ENCODE measurements at places on chromosomes 3 and 15. TPM values are rescaled to one million over a fixed set of nuclear protein-coding genes. Genes with fewer than 3 reads are reported as not detected.

DNA sequence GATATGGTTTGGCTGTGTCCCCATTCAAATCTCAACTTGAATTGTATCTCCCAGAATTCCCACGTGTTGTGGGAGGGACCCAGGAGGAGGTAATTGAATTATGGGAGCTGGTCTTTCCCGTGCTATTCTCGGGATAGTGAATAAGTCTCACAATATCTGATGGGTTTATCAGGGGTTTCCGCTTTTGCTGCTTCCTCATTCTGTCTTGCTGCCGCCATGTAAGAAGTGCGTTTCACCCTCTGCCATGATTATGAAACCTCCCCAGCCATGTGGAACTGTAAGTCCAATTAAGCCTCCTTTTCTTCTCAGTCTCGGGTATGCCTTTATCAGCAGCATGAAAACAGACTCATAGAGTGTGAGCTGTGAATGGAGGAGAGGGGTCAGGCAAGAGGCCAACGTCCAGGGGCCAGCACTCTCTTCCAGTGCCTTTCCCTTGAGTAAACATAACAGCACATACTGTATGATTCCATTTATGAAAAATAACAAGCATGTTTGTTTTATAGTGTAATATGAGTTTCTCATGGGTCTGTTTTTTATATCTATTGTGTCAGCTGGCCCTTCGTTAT lies 16.3 kb upstream of the LCTL start:
- no peak for DNase-seq

DNA sequence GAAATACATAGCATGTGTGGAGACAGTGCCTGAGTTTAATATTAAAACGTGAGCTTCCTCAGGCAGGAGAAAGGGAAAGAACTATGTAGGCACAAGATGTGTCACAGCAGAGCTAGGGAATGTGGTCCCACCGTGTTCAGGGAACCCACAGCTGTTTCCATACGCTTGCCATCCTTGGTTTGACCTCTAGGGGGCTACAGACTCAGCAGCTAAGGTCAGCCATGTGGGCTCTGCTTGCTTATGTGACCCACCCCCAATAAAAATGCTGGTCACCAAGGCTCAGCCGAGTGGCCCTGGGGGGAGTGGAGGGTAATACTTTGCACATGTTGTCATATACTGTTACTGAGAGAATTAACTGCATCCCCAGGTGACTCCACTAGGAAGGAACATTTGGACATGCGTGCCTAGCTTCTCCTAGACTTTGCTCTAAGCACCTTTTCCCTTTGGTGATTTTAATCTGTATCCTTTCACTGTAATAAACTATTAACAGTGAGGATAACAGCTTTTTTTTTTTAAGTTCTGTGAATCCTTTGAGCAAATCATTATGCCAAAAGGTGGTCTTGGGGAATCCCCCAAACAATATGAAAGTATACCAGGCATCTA lies 3.3 kb downstream of the TUBGCP5 start:
- DNase-seq = peak; percentile 87

- DNase-seq = peak; percentile 24
Measured at GRCh38 chr15:62253294-62253693, 88.2 kb upstream of the C2CD4B start.

DNA sequence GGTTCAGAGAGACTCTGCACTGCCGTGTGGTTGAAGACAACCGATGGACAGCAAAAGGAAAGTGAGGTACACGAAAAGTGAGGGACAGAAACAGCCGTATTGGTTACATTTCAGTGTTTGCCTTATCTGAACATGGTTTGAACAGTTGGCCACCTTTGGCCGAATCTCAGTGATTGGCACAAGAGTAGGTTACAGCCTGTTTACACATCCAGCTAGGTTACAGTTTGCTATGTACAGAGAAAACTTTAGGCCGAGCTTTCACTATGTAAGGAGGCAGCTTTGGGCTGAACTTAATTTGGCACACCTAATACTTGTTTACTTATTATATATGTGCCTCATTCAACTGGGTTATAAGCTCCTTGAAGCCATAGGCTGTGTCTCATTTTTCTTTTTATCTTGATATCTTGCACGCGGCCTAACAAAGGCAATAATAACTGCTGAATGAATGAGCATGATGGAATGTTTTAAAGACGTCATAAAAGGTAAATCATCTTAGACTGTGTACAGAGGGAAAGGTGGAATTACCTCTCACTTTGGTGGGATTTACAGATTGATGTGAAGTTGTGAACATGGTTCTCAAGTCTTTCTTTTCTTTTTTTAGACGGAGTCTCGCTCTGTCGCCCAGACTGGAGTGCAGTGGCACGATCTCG lies 17.2 kb upstream of the GREM1 start:
- DNase-seq = no peak

- DNase-seq = no peak
Measured at GRCh38 chr15:55494931-55495330, 13.1 kb downstream of the DNAAF4 start.

GRCh38 chr3:20528180-20528770 lies 342.3 kb upstream of the SGO1 start:
- no peak for DNase-seq

The GHSR gene
- total RNA-seq = not detected
